ENCODE measurements at places on chromosomes 6 and 20. TPM values are rescaled to one million over a fixed set of nuclear protein-coding genes. Genes with fewer than 3 reads are reported as not detected.

The ZNF451 gene
- polyA plus RNA-seq, result 11.8 TPM

The SLC22A2 gene
- 0.20 TPM for polyA plus RNA-seq

The ATRN gene
- polyA plus RNA-seq, result 10.3 TPM

The ADGRG6 gene
- polyA plus RNA-seq, result 1.6 TPM

The STMND1 gene
- polyA plus RNA-seq, result 0.07 TPM

The ZNF334 gene
- 10.7 TPM for polyA plus RNA-seq

- no peaks in the 10 kb centered on the region for H3K36me3 ChIP-seq
- no peak overlapping the region for H3K27ac ChIP-seq
- H3K4me1 ChIP-seq, result no peaks in the 10 kb centered on the region
- no peaks in the 10 kb centered on the region for H3K27me3 ChIP-seq
- DNase-seq, result no peak
Observed at GRCh38 chr6:10316373-10316721, 98.5 kb downstream of the TFAP2A start.

GRCh38 chr20:39849171-39849570, 839.9 kb downstream of the MAFB start:
- no peak for DNase-seq
- H3K4me1 ChIP-seq, result peaks cover 6% of the 10 kb centered on the region
- no peaks in the 10 kb centered on the region for H3K27me3 ChIP-seq
- H3K27ac ChIP-seq, result no peak overlapping the region

- no peak overlapping the region for H3K4me3 ChIP-seq
- no peaks in the 10 kb centered on the region for H3K36me3 ChIP-seq
- no peak overlapping the region for H3K27ac ChIP-seq
- DNase-seq, result no peak
- H3K4me1 ChIP-seq, result peaks cover 20% of the 10 kb centered on the region
Observed at GRCh38 chr20:49987868-49988690, 5.3 kb downstream of the SNAI1 start.

DNA sequence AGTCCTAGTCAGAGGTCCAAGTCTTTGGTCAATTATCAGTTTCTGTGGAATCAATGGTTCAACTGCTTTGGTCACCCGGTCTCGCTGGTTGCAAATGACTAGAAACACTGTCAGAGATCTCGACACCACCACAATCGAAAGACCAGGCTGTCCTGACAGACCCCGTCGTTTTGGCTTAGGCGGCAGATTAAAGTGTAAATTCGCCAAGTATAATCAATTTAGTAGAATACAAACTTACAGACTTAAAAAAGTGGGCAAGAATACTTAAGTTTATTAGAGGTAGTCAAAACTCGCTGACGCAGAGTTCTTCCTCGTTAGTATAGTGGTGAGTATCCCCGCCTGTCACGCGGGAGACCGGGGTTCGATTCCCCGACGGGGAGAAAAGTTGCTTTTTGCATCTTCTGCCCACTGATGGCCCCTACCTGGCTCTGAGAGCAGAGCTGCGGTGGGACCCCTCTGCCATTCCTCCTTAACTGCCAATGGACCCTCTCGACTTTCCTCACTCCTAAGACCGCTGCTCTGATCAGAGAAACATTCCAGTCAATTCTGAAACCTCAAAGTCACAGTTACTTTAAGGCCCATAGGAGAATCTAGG, 30.6 kb upstream of the ZNF184 start:
- H3K36me3 ChIP-seq, result no peaks in the 10 kb centered on the region
- peak; percentile 65 for DNase-seq
- peak overlapping the region; percentile 48 for H3K4me3 ChIP-seq
- H3K4me1 ChIP-seq, result no peaks in the 10 kb centered on the region
- H3K27me3 ChIP-seq, result no peaks in the 10 kb centered on the region

DNA sequence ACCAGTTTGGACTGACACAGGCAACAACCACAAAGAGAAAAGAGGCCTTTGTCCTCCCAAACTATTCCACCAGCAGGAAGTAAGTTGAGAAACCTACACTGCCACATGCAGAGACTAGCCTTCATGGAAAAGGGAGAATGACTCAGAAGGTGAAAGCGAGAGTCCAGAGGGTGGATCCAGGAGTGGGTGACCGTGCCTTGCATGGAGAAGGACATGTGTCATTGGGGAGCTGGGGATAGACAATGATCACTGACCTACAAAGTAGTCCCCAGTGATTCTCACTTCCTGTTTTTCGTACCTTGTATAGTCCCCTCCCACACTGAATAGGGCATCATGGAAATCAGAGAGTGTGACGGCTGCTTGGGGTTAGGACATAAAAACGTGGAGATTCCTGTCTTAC, 91.9 kb downstream of the MYLK4 start:
- H3K4me3 ChIP-seq, result no peak overlapping the region
- no peaks in the 10 kb centered on the region for H3K27me3 ChIP-seq
- DNase-seq, result no peak
- H3K27ac ChIP-seq, result no peak overlapping the region
- no peaks in the 10 kb centered on the region for H3K36me3 ChIP-seq

- H3K4me1 ChIP-seq, result no peaks in the 10 kb centered on the region
- H3K27ac ChIP-seq, result no peak overlapping the region
- H3K36me3 ChIP-seq, result no peaks in the 10 kb centered on the region
- no peak overlapping the region for H3K4me3 ChIP-seq
- no peaks in the 10 kb centered on the region for H3K27me3 ChIP-seq
Observed at GRCh38 chr6:79812195-79812594, 135.2 kb downstream of the ELOVL4 start.

DNA sequence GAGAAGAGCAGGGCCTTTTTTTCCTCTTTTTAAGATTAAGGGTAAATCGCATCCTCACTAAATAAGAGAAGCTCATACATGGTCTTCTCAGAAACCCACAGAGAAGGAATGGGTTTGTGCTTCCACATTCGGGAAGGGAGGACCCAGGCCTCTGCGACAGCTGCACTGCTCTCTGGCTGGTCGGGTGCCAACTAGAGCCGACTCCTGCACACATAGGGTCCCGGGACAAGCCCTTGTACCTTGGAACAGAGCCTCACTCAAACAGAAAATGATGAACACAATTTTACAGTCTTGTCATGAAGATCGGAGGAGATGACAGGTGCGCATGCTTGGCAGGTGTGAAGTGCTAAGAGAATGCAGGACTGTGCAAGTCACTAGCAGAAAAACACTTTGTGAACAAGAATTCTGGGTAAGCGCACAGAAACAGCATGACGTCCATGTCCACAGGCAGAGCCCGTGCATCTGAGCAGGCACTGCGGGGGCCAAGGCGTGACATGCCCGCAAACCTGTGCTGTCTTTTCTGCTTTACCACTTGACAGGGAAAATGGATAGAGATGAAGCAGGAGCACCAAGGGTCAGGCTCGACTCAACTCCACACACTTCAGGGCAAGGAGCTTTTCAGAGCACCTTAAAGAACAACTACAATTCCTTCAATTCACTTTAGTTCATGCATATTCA, 101.0 kb upstream of the MPC1 start:
- H3K4me3 ChIP-seq, result no peak overlapping the region
- no peak for DNase-seq
- no peaks in the 10 kb centered on the region for H3K36me3 ChIP-seq
- no peaks in the 10 kb centered on the region for H3K27me3 ChIP-seq
- no peaks in the 10 kb centered on the region for H3K4me1 ChIP-seq
- H3K27ac ChIP-seq, result no peak overlapping the region

- no peak overlapping the region for H3K4me3 ChIP-seq
- H3K27ac ChIP-seq, result no peak overlapping the region
- H3K27me3 ChIP-seq, result no peaks in the 10 kb centered on the region
Observed at GRCh38 chr20:53977391-53977790, 93.0 kb downstream of the BCAS1 start.

- H3K36me3 ChIP-seq, result no peaks in the 10 kb centered on the region
- H3K4me1 ChIP-seq, result peaks cover 4% of the 10 kb centered on the region
- H3K27me3 ChIP-seq, result no peaks in the 10 kb centered on the region
- H3K27ac ChIP-seq, result no peak overlapping the region
Observed at GRCh38 chr6:71414486-71414885, 125.9 kb downstream of the OGFRL1 start.

- H3K4me1 ChIP-seq, result no peaks in the 10 kb centered on the region
- no peak overlapping the region for H3K4me3 ChIP-seq
- H3K36me3 ChIP-seq, result no peaks in the 10 kb centered on the region
Observed at GRCh38 chr6:22436134-22436533, 133.2 kb upstream of the HDGFL1 start.

DNA sequence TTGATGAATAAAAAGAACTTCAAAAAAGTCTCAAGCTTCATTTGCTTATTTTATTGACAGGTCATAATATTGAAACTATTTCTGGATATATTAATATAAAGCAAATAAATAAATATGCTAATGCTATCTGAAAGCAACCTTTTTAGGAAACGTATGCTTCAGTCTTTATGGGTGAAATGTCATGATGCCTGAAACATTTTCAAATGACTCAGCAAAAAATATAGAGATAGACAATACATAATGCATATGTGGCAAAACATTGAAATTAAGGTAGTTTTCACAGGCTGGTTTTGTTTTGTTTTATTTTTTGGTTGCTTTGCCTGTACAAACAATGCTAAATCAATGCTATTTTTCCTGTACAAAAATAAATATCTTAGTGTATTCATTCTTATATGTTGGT, 194.4 kb upstream of the PLCB4 start:
- H3K27ac ChIP-seq, result no peak overlapping the region
- DNase-seq, result no peak
- no peaks in the 10 kb centered on the region for H3K27me3 ChIP-seq
- H3K36me3 ChIP-seq, result no peaks in the 10 kb centered on the region
- no peak overlapping the region for H3K4me3 ChIP-seq
- no peaks in the 10 kb centered on the region for H3K4me1 ChIP-seq

DNA sequence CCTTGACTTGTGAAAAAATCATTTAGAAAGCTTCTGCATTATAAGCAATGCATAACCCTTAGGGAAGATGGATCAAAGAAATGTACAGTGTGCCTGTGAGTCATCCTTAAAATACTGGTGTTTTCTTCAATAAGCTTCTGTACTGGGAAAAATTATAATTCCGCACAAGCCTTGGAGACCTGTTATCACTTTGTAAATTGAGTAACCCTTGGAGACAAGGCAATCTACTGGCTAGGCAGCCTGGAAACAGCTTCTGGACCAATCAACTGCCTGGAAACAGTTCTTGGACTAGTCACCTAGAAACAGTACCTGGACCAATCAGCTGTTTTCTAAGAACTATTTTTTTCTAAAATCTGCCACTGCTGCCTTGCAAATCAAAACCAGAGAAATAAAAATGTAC, 25.8 kb upstream of the RNGTT start:
- H3K27me3 ChIP-seq, result no peaks in the 10 kb centered on the region
- H3K4me3 ChIP-seq, result no peak overlapping the region
- H3K27ac ChIP-seq, result no peak overlapping the region
- no peaks in the 10 kb centered on the region for H3K36me3 ChIP-seq
- no peaks in the 10 kb centered on the region for H3K4me1 ChIP-seq
- no peak for DNase-seq

DNA sequence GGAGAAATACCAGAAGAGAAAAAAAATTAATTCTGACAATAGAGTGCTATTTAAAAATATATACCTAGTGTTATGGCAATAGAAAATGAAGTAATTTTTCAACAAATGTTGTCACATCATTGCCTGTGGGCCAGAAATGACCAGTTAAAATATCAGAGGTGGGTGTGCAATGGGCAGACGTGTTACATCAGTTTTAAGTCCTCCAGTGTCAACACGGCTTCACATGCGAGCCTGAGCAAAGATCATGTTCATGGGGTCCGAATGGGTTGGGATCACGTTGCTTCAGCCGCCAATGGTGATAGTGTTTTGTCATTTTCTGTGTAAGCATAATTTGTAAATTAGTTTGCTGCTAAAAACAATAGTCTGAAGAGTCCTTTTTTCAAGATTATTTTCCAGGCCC, 27.5 kb downstream of the TMEM200A start:
- no peaks in the 10 kb centered on the region for H3K27me3 ChIP-seq
- no peak overlapping the region for H3K27ac ChIP-seq
- DNase-seq, result no peak
- no peaks in the 10 kb centered on the region for H3K4me1 ChIP-seq
- H3K36me3 ChIP-seq, result no peaks in the 10 kb centered on the region

- H3K4me1 ChIP-seq, result peaks cover 9% of the 10 kb centered on the region
- no peak overlapping the region for H3K4me3 ChIP-seq
- H3K27me3 ChIP-seq, result no peaks in the 10 kb centered on the region
- no peak overlapping the region for H3K27ac ChIP-seq
Observed at GRCh38 chr6:144156338-144156737, 6.0 kb downstream of the STX11 start.

Data from ovary (tissue), 10 donors.